ENCODE measurements at places on chromosomes 3 and 15. TPM values are rescaled to one million over a fixed set of nuclear protein-coding genes. Genes with fewer than 3 reads are reported as not detected.

Gene SLC15A2
- total RNA-seq, result 21.8 TPM

Gene SIDT1
- total RNA-seq, result 4.9 TPM

Gene UCN2
- total RNA-seq, result not detected

Gene ALDH1A2
- 113 TPM for total RNA-seq

Measured in kidney (tissue), 22 donors.